Activated CD8-positive, alpha-beta memory T cell treated with anti-CD3 and anti-CD28 coated beads for 36 hours (primary cell): ENCODE measurements at places on chromosomes 4 and X. TPM values are rescaled to one million over a fixed set of nuclear protein-coding genes. Genes with fewer than 3 reads are reported as not detected.

Gene HS3ST1
- total RNA-seq = not detected

Gene SFRP2
- 0.13 TPM for total RNA-seq

Gene ATP1B4
- not detected for total RNA-seq

Gene CNGA2
- not detected for total RNA-seq

Gene TSPAN5
- total RNA-seq = 19.7 TPM

Gene SAP30
- 36.4 TPM for total RNA-seq

Gene ASB5
- not detected for total RNA-seq

Gene UGT8
- total RNA-seq = 0.32 TPM

Gene PRICKLE3
- total RNA-seq = 19.4 TPM

Gene ETDB
- total RNA-seq = not detected

Gene BMPR1B
- total RNA-seq = not detected

Gene SSX1
- not detected for total RNA-seq

Gene FOXR2
- not detected for total RNA-seq

Gene PPP4R3C
- not detected for total RNA-seq

Gene DSPP
- not detected for total RNA-seq

Gene MAGEC2
- not detected for total RNA-seq

Gene C4orf51
- total RNA-seq = not detected

Gene CXCL3
- not detected for total RNA-seq

Gene PLS3
- total RNA-seq = 1.3 TPM

Gene POU4F2
- total RNA-seq = not detected

Gene VCX3B
- not detected for total RNA-seq

Gene PDCL2
- not detected for total RNA-seq

Gene RAI2
- total RNA-seq = 0.57 TPM

Gene SCML1
- total RNA-seq = 0.99 TPM

Gene STIM2
- total RNA-seq = 44.7 TPM

Gene RRH
- 0.48 TPM for total RNA-seq

Gene ARMCX1
- 2.5 TPM for total RNA-seq

Gene VEGFD
- total RNA-seq = not detected

Gene TMEM31
- total RNA-seq = 0.25 TPM

Gene ZNF718
- 10.4 TPM for total RNA-seq
